ENCODE measurements at places on chromosomes 4 and X.

GRCh38 chrX:40310016-40310415 is 212.3 kb upstream of the BCOR start:
- no peak for DNase-seq

GRCh38 chrX:118199997-118200396 is 83.4 kb upstream of the KLHL13 start:
- no peak for DNase-seq

DNA sequence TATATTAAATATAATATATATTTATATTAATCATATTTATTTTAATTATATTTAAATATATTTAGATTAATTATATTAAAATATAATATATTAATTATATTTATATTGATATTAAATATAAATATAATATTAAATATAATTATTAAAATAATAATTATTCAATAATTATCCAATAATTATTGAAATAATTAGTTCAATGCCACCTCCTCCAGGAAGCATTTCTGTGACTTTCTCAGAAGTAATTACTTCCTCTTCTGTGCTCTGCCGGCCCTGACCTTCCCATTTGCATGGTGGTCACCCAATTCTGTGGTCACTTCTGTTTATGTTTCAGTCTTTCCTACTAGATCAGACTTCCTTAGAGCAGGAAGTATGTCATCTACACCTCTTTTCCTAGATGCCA is 45.8 kb downstream of the EVC2 start:
- DNase-seq, result no peak

DNA sequence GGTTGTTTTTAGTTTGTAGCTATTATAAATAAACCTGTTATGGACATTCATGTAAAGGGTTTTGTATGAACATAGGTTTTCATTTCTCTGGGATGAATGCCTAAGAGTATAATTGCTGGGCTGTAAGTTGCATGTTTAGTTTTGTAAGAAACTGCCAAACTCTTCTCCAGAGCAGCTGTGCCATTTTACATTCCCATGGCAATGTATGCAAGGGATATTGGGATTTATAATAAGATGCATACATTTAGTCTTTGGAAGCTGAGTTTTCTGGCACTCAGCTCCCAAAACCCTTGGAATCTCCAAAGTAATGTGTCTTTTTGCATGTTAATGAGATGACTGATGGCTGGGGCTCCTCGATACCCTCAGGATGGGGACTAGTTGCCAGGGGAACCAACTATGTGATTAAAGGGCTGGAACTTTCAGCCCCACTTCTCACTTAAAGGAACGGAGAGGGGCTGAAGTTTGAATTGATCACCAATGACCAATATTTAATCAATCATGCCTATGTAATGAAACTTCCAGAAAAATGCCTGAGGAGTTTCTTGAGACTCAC is 44.0 kb downstream of the SERTM2 start:
- DNase-seq, result no peak

GRCh38 chrX:1589356-1590130 is 1.9 kb upstream of the AKAP17A start:
- no peak for DNase-seq

DNA sequence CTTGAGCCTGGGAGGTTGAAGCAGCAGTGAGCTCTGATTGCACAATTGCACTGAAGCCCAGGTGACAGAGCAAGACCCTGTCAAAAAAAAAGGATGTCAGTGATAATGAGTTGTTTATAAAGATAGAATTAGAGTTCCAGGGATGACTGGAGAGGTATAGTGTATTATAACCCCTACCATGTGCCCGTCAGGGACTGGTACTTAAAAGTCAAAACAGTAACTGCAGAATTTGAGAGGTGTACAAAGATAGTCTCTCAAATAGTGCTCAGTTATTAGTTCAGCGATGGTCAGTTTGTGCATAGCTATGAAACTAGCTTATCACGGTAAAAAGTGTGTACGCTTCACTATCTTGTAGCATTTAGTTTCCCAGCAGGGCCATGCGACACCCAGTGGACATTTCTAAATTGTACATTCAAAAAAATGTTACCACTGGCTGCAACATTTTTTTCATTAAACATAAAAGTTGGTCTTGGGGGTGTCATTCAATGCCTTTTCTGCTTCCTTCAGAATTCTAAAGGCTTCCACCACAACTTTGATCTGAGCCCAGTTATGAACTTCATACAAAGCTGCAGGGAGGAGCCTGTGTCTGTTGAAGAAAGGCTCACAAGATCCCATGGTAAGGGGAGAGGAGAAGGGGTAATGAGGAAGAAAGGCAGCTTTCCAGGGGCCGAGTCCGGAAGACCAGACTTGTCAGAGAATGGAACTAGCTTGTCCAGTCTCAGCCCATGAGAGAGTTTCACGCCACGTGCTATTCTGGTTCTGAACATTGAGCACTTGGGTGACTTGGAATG is 9.2 kb upstream of the GYG2 start:
- peak; percentile 3 for DNase-seq

GRCh38 chrX:153029875-153030274 is 26.4 kb upstream of the PNMA3 start:
- no peak for DNase-seq

- peak; percentile 33 for DNase-seq
Measured at GRCh38 chr4:139655116-139655515, 10.5 kb upstream of the MGST2 start.

DNA sequence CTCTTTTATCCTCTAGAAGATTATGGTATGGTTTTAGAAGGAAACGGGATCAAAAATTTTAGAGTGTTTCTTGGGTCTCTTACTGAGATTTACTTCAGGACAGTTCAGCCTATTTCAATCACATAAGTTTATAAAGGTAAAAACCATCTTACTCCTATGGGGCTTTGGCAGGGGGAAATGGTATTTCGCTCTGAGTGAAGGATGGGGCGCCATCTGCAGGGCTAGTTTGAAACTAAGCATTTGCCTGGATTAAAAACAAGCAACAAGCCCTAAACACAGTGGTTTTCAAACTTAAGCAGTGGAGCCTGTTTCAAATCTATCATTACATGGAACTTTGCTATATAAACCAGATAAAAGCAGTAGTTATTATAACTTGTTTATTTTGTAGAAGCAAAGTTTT is 361.5 kb upstream of the FMR1 start:
- DNase-seq, result peak; percentile 8

GRCh38 chr4:23770011-23770410 is 119.8 kb downstream of the PPARGC1A start:
- DNase-seq, result no peak

- DNase-seq, result peak; percentile 38
Measured at GRCh38 chr4:139171876-139172691, 4.9 kb downstream of the ELF2 start.

DNA sequence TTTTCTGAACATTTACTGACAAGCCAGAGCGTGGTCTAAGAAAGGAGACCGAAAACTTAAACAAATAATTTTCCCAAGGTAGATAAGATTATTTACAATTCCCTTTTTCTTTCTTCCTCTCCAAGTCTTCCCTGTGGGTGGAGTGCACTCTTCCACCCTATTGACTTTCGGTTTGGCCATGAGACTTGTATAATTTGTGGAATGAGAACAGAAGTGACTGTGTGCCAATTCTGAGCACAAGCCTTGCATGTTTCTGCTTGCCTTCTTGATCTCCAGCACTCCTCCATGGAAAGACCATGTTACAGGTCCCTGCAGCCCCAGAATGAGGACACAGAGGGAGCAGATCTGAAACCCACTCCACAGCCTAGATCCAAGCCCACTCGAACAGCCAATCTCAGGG is 150.0 kb upstream of the HPGD start:
- DNase-seq, result no peak

DNA sequence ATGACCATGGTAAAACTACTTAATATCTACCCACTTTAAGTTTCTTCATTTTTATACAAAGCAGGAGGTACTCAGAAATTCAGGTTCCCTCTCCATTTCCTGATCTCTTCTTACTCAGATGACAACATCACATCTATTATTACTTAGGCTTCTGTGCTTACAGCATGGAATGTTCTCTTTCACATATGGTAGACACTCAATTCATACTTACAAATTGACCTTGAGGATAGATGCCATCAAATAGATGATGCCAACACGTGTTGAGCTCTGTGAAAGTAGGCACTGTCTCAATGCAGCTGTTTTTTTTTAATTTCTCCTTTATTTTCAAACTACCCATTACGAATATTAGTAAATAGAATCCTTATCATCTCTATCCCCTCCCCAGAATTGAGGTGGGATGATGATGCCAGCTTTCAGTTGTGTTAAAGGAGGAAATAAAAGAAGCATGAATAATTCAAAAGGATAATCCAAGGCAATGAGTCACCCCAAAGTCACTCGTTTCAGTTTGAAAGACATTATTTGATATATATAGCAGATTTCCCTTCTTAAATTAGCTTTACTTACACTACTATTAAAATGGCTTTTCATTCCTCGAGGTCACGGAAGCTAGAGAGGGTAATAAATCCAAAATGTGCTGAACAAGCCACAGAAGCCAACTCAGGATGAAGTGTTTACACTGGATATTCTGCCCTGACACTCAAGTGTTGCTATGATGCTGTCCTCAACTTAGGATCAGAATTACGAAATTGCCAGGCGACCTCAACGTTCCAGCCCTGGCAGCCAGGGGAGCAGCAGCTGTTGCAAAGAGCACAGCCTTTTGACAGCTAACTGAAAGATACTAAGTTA is 124.2 kb upstream of the EOLA2 start:
- DNase-seq, result no peak

GRCh38 chr4:86333236-86333635 is 26.6 kb downstream of the MAPK10 start:
- DNase-seq, result no peak

- peak; percentile 43 for DNase-seq
Measured at GRCh38 chrX:135185795-135186443, 14.7 kb upstream of the CT55 start.

DNA sequence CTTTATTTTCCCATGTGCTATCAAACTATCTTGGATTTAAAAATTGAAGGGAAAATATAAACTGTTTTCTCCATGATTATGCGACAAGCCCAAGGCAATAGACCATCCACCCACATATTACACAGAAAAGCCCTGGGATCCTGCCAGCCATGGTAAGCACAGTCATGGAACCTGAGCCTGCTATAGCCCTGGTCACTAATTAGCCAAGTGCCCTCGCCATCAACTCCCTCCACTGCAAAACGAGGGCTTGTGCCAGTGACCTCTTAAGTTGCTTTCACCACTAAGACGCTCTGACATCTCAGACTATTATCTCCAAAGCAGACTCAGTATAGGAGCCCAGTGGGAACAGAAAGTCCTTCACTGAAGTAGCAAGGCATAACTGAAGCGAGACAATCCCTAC is 69.2 kb downstream of the NLGN4X start:
- no peak for DNase-seq

DNA sequence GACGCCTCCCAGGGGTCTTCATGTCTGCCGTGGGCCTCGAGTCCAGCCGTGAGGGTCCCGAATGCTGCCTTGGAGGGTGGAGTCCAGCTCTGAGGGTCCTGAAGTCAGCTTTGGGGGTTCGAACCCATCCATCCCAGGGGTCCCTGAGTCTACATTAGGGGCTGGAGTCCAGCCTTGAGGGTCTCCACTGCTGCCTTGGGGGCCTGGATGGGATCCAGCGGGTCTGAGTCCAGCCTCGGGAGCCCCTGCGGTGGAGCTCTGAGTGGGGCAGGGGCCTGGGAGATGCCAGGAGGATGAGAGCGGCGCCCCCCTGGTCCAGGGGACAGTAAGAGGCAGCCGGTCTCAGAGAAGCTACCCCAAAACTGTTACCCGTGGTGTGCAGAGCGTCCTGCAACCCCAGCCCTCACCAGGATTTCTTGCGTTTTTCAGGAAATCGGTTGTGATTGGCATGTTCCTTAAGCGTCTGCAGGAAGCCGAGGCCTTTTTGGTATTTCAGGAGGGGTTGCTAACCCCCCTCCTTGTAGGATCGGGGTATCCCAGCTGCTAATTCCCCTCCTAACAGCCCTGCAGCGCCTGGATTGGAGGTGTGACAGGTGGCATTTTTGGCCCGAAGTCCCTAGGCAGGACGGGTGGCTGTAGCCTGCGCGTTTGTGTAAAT is 1.7 kb upstream of the GTPBP6 start:
- no peak for DNase-seq

GRCh38 chr4:143302536-143302935 is 34.1 kb upstream of the GAB1 start:
- no peak for DNase-seq

GRCh38 chr4:173937631-173938270 is 345.7 kb downstream of the FBXO8 start:
- DNase-seq, result no peak

DNA sequence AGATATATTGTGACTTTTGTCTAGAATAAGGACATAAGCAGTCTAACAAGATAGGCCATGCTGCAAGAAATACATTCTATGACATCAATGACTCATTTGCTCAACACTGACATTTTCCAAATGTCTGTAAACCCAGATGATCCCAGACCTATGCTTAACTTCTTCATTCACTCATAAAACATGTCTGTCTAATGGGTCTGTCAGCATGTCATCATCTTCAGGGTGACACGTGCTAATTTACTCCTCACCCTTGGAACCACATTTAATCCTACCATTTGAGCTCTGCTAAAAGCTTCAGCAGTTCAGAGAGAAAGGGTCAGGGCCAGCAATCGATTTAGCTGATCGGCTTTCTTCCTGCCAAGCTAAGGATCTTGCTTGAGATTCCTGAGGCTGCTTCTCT is 109.4 kb upstream of the MAP3K15 start:
- DNase-seq, result no peak

DNA sequence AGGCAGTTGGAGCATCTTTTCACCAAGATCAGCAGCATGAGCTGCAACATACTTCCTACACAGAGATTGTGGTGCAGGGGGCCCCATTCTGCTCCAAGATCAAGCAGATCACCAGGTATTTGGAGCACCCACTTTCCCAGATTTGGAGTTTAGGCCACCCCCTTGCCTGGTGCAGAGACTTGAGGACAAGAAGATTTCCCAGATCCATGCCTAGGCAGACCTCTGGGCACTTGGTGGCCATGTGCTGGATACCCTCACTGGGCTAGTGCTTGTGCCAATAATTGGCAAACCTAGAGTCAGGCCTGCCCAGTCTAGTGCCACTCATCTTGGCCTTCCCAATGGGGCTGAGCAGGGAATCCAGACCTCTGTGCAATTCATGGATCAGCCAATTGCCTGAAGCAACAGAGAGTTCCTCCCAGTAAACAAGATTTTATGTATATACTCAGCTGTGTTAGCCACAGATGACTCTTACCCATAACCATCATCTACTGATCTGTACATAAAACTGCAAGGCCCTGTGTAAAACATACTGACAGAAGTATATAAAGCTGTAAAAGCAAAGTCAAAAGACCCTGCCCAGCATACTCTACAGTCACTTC is 228.4 kb upstream of the EMCN start:
- DNase-seq, result no peak

Data from activated CD4-positive, alpha-beta T cell treated with anti-CD3 and anti-CD28 coated beads for 48 hours (primary cell).